ENCODE measurements at places on chromosomes 1 and 21. TPM values are rescaled to one million over a fixed set of nuclear protein-coding genes. Genes with fewer than 3 reads are reported as not detected.
A peak's percentile ranks its signal among the peaks of the same experiment; 100 is the strongest.

The FCMR gene
- total RNA-seq: 1.1 TPM

The SYPL2 gene
- total RNA-seq: 6.4 TPM

- H3K4me3 ChIP-seq: no peak overlapping the region
- no peaks in the 10 kb centered on the region for H3K27me3 ChIP-seq
Observed at GRCh38 chr1:187409341-187409740, 580.6 kb downstream of the PLA2G4A start.

The NBPF6 gene
- total RNA-seq: not detected

DNA sequence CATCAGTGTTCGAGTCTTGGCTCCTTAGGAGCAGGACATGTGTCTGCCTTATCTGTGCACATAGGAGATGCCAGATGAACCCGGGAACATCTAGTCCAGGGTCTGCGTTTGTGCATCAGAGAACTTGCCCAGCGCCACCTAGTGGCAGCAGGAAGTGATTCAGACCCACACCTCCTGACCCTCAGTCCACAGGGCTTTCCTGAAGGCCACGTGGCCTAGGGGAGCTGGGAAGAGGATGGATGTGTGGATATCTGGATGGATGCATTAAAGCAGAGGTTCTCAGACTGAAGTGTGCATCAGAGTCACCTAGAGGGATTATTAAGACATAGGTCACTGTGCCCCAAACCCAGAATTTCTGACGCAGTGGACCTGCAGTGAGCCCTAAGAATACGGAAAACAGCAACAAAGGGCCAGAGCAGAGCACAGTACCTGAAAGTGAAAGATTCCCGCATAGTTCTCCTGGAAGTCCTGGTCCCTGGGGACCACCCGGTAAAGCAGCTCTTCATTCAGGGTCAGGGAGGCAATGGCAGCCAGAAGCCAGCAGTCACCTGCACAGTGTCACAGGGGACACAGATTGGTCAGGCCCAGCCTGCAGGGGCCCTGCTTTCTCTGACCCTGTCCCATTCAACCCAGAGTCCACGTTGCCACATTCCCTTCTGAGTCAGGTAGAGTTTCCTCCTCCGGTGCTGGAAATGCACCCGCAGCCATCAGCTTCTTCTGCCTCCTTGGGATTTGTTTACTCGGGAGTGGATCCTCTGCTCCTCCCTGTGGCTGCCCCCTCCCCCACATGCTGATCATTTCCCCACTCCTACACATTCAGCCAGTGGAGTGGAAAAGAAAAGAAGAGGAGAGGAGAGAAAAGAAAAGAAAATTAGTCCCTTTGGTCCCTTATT is 37.0 kb downstream of the CAPN8 start:
- no peak overlapping the region for H3K4me3 ChIP-seq
- peak; percentile 41 for DNase-seq
- H3K27me3 ChIP-seq: no peaks in the 10 kb centered on the region
- H3K4me1 ChIP-seq: no peaks in the 10 kb centered on the region

DNA sequence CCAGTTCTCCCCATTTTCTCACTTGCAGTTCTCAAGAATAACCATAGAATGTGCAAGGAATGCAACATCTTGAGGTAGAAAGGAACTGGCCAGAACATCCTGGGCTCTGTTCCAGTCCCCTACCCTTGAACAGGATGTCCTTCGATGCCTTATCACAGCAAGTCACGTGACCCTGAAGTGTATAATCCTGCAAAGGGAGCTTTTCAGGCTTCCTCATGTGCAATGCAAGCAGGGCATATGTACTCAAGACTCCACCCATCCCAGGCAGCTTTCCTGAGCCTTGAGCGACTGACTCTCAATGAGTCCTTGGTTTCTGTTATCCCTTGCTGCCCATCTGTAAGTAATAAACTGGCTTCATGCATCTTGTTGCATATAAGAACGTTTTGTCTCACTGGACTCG is 311.0 kb downstream of the MRPL39 start:
- no peak overlapping the region for H3K4me3 ChIP-seq
- no peaks in the 10 kb centered on the region for H3K27me3 ChIP-seq
- H3K4me1 ChIP-seq: no peaks in the 10 kb centered on the region
- DNase-seq: peak; percentile 27
- H3K36me3 ChIP-seq: no peaks in the 10 kb centered on the region
- no peak overlapping the region for H3K27ac ChIP-seq

Data from adrenal gland (tissue), 19 donors.